ENCODE measurements at places on chromosomes 1 and 21.

- no peak for DNase-seq
Measured at GRCh38 chr1:5953386-5953785, 38.8 kb downstream of the NPHP4 start.

DNA sequence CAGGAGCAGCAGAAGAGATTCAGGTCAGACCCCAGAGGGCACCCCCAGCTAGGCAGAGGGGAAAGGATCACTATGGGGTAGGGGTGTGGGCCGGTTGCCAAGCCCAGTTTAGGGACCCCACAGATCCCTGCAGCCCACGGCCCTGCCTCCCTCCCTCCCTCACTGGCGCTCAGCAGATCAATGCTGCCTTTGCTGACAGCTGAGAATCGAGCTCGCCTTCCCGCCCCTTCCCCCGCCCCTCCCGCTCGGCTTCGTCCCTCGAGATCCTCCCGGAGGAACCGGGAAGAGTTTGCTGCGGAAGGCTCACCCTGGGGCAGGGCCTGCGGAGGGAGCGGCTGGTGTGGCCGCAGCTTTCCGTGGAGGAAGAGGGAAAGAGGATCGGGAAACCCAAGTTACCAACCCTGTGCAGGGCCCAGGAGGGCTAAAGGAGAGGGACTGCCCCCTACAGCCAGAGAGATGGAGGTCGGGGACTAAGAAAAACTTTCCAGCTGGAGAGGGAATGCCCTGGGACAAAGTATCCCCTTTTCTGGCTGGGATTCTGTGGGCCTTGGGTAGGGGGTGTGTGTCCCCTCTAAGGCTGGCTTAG lies 1.1 kb upstream of the KCNQ4 start:
- DNase-seq, result no peak

GRCh38 chr1:116680752-116681151 lies 13.2 kb upstream of the IGSF3 start:
- DNase-seq, result no peak

DNA sequence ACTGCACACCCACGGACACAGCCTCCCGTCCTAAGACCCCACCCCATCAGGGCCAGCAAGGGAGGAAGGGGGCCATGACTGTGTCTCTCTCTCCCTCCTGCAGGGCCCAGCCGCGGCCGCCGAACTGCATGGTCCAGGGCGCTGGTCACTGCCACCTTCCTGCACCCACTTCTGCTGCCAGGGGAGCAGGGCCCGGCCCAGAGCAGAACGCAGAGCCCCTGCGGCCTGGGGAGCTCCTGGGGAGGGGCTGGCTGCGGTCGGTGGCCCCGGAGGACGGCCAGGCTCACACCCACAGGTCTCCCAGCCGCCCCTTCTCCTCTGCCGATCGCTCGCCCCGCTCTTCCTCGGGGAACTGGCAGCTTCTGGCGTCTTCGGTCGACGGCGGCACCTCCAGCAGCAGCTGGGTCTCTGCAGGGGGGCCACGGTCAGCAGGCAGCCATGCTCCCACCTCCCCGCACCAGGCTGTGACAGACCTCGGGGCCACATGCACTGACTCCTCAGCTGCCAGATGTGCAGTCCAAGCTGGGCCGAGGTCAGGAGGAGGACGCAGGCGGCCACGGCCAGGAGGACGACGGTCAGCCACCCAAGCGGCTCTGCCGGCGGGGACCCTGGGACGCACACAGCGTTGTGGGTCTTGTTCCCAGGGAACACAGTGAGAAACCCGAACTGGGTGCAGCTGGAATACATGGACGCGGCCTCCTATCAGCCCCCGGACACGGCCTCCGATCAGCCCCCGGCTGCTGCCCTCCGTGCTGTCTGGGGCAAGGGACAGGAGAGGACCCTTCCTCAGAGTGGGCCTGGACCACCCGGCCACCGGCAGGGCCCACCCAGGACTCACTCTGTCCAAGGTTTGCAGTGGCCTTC lies 2.6 kb downstream of the TNFRSF18 start:
- DNase-seq, result no peak

DNA sequence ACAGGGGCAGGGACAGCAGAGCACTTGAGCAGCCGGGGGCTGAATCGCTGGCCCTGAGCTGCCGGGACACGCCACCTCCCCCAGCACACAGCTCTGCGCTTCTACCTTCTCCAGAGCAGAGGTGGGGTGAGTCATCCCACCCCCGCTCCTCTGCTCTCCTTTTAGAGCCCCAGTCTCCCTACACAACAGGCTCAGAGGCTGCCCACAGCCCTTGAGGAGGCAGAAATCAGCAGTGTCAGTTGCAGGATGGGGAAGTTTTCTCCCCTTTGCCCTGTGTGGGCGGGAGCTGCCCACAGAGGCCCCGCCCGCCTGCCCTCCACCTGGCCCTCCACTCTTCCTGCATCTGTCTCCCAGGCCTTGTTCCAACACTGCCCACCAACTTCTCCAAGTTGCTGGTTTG lies 94.6 kb downstream of the STUM start:
- peak; percentile 43 for DNase-seq

GRCh38 chr1:204206121-204206520 lies 7.7 kb downstream of the GOLT1A start:
- no peak for DNase-seq

- no peak for DNase-seq
Measured at GRCh38 chr1:110320168-110320518, 19.0 kb upstream of the RBM15 start.

- no peak for DNase-seq
Measured at GRCh38 chr1:41175546-41175945, 66.6 kb downstream of the SCMH1 start.

GRCh38 chr1:87120779-87121178 lies 206.3 kb downstream of the HS2ST1 start:
- no peak for DNase-seq

- DNase-seq, result no peak
Measured at GRCh38 chr1:89519779-89520358, 4.8 kb upstream of the LRRC8B start.

DNA sequence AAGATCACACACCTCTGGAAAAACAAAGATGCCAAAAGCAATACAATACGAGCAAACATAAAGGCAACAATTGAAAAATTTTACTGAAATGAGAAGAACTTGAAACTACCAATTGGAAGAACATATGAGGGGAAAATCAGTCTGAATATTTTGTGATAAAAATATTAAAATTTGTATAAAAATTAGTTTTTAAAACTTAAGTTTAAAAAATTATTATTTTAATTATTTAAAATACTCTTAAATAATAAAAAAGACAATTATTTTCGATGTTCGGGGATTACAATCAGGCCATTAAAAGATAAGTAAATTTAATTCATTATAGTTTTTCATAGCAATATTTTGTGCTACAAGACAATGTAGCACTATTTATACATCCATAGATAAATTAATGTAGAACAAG lies 1239.3 kb downstream of the AMY1C start:
- no peak for DNase-seq

DNA sequence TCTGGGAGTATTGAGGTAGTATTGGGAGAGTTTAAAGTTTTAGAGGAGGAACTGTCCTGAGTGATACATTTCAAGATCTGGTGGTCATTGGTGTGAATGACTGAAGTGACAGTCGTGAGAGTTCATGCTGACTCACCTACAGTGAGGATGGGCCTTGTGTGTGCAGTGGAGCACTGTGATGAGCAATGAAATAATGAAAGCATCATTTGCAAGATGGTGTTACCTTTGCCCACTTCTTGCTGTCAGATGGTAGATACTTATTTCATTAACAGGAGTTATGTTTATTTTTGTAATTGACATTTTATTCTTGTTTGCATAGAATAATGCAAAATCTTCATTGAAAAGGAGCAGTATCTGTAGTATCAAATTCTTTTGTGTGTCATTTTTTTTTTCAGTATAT lies 29.0 kb downstream of the POU2F1 start:
- DNase-seq, result no peak

GRCh38 chr1:231512147-231512698 lies 16.2 kb upstream of the TSNAX start:
- no peak for DNase-seq

DNA sequence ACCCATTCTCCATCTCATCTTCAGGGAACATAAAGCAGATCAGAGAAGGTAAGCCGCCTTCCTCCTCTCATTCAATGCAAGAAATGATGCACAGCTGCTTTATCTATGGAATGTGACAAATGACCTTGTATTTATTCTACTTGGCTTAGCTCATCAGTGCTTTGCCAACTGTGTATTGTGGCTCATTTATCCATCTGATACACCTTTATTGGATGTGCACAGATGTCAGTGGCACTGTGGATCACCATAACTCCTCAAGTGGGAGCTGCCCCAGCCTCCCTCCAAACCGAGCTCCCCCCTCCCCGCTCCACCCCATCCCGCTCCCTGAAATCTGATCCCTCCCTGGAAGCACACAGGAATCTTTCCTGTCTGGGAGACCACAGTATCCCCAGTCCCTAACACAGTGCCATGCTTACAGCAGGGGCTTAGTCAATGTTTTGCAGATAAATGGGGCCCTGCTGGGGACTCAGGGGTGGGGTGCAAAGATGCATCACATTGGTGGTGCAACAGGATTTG lies 156.0 kb upstream of the RAB4A start:
- no peak for DNase-seq

DNA sequence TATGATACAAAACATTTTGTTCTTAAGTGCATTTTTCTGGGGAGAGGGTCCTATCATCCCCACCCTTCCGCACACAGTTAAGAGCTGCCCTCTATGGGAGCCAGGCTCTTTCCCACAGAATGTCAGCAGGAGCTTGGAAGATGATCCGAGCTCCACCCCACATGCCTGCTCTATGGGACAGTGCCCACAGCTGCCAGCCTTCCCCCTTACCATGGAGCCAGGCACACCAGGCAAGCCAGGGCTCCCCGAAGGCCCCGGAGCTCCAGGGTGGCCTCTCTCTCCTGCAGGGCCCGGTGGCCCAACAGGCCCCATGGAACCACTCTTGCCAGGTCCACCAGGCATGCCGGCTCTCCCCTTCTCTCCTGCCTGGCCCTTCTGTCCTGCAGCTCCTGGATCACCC lies 10.4 kb upstream of the PEF1 start:
- DNase-seq, result no peak

DNA sequence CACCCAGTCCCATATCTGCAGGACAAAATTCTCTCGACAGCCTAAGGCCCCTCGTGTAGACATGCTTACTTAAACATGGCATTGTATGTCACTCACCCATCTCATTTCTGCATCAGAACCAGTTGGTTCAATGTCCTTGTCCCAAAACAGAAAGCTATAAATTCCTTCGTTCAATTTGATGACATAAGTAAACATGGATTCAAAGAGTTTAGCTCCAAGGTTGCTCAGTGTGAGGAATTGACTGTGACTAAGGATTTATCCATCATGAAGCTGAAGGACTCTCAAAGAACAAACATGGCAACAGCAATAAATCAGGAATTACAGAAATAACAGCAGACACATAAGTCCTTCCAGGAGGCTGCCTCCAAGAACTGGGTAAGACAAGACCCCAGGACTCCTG lies 237.2 kb downstream of the TOMM20 start:
- no peak for DNase-seq

DNA sequence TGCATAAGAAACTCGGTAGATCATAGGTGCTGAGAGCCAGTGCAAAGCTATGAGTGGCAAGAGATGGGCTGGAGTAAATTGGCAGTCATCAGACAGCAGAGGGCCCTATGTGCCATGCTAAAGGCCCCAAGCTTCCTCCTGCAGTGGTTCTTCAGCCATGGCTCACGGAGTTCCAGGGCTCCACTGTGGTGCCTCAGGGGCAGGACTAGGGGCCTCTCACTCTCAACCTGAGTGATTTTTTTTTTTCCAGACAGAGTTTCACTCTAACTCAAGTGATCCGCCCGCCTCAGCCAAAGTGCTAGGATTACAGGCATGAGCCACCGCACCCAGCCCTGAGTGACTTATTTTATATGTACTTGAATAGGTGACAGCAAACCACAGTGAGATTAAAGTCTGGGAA lies 10.4 kb upstream of the GJA8 start:
- DNase-seq, result no peak

- DNase-seq, result no peak
Measured at GRCh38 chr21:31334648-31335121, 9.4 kb downstream of the TIAM1 start.

DNA sequence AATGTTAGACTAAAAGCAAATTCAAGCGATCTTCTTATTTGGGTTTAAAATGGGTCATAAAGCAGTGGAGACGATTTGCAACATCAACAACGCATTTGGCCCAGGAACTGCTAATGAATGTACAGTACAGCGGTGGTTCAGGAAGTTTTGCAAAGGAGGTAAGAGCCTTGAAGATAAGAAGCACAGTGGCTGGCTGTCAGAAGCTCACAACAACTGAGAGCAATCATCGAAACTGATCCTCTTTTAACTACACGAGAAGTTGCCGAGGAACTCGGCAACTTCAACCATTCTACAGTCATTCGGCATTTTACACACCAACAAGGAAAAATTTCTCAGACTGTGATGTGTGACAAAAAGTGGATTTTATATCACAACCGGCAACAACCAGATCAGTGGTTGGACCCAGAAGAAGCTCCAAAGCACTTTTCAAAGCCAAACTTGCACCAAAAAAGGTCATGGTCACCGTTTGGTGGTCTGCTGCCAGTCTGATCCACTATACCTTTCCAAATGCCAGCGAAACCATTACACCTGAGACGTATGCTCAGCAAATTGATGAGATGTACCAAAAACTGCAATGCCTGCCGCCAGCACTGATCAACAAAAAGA lies 47.9 kb downstream of the ASH1L start:
- DNase-seq, result no peak

GRCh38 chr21:42616941-42617340 lies 36.5 kb upstream of the PDE9A start:
- DNase-seq, result no peak

DNA sequence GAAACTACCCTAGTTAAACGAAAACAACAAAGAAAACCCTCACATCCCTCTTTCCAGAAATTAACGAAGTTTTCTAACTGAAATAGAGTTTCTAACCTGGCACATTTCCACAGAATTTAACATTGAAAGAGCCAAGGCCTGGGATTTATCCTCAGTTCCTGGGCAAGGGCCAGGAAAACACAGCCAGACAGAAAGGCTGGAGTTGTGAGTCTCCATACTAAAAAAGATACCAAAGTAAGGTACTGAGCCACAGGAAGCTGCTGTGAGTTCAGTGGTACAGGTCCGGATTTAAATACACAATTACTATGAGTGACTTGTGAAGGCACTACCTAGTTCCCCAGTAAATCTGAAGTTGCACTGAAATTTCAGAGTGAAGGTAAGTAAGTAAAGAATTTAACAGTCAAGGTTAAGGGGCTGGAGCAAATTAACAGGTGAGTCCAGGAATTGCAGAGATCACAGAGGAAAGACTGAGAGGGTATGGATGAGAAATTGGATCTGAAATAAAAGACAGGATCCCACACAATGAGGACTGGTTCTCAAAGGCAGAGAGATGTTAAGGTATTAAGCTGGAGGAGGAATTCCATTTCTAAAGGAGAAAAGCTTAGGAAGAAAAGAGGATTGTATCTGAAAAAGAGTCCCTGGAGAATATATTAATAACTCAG lies 905 bp downstream of the LIX1L start:
- no peak for DNase-seq

DNA sequence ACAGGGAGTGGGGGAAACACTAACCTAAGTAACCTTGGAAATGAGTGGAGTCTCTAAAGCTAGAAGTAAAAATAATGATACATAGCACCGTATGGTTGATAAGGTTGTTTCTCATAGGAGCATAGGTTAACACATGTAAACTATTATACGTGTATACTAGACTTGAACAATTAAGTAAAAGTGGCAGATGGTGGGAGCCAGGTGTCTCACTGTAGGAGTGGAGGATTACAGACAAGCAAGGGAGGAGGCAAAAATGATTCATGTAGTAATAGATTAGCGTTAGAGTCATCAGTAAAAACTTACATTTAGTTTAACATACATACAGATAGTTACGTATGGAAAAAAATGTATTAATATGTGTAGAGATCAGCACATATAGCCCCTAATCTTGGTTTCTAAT lies 138.4 kb upstream of the DSCAM start:
- DNase-seq, result no peak

GRCh38 chr1:100087396-100087795 lies 45.3 kb downstream of the SASS6 start:
- no peak for DNase-seq

GRCh38 chr1:200139661-200140250 lies 112.2 kb downstream of the NR5A2 start:
- no peak for DNase-seq
